ENCODE measurements at places on chromosomes 4 and X. TPM values are rescaled to one million over a fixed set of nuclear protein-coding genes. Genes with fewer than 3 reads are reported as not detected.

The NPNT gene
- total RNA-seq, result not detected

The RBMXL3 gene
- total RNA-seq, result not detected

The ZBTB49 gene
- total RNA-seq, result 5.7 TPM

The VGLL1 gene
- not detected for total RNA-seq

The CT45A3 gene
- total RNA-seq, result not detected

The EXOSC9 gene
- 97.4 TPM for total RNA-seq

The DIPK2B gene
- total RNA-seq, result not detected

The LONRF3 gene
- 4.6 TPM for total RNA-seq

The SLC34A2 gene
- not detected for total RNA-seq

The MAOA gene
- total RNA-seq, result 0.60 TPM

The JADE1 gene
- total RNA-seq, result 29.7 TPM

The PPEF2 gene
- not detected for total RNA-seq

The ADH1C gene
- not detected for total RNA-seq

The TTC29 gene
- total RNA-seq, result not detected
